ENCODE measurements at places on chromosomes 7 and 10.

- no peak for DNase-seq
These were observed 14.4 kb downstream of the PKD2L1 start for GRCh38 chr10:100315615-100316014.

GRCh38 chr7:102916881-102917280, 4.1 kb downstream of the LRRC17 start:
- DNase-seq = no peak

DNA sequence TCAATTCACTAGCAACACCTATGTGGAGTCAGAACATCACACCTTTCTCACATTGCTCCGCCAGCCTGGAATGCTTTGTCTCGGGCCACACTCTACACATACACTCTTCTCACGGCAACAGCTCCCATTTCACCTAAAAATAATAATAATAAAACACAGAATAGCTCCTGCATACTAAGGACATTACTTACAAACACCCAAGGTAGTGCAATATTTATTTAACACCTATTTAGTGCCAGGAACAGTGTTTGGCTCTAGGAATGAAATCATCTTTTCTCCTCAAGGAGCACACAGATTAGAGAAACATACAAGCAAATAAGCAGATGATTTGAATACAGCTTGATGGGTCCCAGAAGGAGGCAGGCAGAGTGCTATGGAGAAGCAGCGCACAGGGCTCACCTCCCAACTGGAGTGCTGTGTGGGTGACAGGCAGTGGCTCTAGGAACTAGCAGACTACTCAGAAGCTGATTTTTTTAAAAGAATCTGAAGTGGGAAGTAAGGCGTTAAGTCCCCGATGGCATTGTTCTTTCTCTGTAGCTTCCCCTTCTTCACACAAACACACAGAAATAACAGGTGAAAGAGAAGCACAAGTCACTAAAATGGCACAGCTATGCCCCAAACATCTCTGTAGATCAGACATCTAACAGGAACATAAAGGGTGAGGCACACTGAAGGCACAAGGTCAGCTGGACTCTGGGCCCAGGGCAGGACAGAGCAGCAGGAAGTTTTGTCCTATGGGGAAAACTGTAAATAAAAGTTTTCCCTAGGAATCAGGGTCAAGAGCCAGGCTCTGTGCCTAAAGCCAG, 16.7 kb downstream of the USP6NL start:
- DNase-seq = no peak

DNA sequence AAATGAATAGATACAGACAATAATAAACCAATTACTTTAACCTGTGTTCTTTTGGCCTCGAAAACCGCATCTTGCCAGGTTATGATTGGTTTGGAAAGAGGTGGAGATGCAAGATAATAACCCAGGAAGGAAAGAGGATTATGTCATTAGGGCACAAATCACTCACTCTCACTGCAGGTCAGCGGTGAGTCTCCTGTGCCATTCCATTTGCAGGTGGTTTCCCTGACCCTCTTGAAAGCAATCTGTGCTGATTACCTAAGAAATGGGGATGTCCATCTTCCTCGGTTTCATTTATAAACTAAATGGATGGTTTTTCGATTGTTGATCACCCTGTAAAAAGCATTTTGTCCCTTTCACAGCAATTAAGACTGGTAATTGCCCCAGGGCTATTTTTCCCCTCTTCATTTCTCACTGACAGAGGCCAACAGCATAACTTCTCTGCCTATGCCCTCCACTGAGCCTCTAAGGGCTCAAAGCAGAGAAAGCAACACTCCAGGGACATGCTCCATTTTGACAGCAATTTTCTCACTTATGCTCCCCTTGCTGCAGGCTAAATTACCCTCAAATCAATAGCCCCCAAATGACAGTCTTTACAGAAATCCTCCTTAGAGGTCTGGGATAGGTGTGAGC, 257.5 kb downstream of the IPMK start:
- no peak for DNase-seq

All from neuronal stem cell (in vitro differentiated cells).